Cortex of kidney (tissue), 1 donor: ENCODE measurements at places on chromosomes 3 and 15.

DNA sequence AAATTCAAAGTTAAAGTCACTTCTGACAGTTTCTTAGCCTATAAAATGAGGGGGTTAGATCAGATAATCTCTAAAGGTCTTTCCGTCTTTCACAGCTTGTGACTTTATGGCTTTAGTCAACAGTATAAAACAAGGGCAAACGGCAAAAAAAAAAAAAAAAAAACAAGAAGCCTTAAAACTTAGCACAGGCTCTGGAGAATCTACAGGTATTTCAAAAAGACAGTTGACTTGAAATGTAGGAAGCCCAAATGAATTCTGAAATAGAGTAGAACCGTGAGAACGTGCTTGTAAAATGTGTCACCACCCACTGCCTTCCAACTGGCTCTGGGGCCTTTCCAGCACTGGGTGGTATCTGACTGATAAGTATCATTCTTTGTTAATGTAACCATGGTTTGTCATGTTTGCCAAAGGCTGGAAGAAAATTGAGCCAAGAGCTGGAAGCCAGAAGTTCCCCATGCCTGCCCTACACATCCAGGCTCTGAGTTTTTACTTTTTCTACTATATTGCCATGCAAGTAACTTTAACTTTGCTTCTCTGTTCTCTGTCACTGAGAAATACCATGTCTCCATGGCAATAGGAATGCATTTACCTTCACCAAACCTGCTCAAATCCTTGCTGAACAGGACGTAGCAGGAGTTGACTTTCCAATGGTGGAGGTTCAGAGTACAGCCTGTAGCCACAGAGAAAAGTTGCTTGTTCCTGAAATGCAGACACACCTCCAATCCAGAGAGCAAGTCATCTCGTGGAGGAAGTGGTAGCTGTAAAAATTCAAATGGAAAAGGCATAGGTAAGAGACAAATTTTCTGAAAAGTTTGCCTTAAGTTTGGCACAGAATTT, 35.8 kb upstream of the THSD4 start:
- no peak for DNase-seq

DNA sequence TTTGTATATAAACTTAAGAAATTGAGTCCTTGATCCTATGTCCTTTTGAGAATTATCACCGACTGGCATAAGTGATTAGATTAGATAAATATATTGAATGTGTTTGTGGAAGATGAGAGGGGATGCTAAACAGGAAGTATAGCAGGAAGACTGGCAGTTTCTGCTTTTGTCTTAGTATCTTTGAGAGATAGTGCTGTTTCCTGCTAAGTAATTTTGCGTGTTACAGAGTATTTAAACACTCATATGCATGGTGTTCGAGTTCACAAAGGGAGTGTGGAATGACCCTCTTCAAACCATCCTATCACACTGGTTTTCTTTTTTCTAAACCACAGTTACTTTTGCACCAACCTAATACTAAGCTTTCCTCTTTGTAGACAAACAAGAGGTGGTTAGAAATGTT, 106.0 kb downstream of the KLHL25 start:
- DNase-seq: no peak

- no peak for DNase-seq
These were observed 56.6 kb downstream of the TP53BP1 start for GRCh38 chr15:43436395-43436794.

DNA sequence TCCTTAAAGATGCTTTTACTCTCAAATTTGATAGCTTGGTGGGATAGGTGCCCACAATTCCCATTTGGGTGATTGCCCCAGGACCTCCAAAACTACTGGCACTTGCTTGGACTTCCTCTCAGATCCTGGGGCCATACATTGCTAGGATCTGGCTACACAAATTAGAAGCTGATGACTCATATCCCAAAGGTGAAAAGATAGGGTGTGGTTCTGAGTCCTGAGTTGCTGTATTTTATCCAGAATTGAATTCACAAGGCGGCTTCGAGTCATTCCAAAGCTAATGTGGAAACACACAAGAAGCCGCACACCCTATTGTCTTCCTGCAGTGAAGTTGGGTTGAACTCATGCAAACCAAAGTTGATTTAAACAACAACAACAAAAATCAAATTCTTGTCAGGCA, 53.4 kb downstream of the DUT start:
- DNase-seq: no peak

DNA sequence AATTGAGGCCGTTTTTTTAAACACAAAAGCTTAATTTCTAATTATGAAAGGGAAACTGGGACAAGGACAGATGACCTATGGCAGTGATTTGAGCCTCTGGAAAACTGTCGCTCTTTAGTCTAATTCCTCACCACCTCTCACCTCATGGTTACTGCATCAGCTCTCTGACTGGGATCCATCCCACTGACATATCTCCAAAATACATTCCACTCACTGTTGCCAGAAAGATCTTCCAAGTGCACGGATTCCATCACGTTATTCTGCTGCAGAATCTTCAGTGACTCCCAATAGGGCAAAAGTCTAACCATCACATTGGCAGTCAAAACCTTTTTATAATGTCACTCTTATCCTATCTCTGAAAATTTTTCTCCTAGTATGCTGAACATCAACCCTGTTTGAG, 132.3 kb upstream of the MB21D2 start:
- DNase-seq: no peak

- DNase-seq: no peak
These were observed 62.2 kb upstream of the LPP start for GRCh38 chr3:188091746-188092145.

DNA sequence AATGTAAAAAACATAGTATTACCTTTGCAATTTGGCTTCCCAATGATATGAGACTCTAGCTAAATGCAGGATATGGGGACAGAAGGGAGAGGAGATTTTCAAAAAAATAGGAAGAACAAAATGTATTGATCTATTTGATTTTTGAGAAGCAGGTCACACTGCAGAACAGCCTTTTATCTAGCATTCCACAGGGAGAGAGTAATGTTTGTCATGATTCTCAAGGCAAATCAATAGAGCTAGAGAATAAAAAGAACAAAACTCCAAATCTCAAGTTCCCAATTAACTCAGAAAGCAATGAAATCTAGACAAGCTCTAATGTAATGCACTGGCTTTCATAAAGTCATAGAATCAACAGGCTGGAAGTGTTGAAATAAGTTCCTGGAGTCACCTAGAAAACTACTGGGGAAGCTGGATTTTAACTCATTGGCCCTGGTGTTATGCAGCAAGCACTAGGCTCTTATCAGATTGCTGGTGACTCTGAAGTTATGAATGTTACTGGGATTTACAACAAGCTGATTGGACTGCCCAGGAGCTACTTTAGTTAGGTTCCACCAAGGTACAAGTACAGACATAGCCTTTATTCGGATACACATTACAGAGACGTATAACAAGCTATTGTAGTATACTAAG, 442.8 kb downstream of the FGF12 start:
- no peak for DNase-seq

GRCh38 chr3:10299679-10300078, 6.9 kb upstream of the GHRL start:
- no peak for DNase-seq

DNA sequence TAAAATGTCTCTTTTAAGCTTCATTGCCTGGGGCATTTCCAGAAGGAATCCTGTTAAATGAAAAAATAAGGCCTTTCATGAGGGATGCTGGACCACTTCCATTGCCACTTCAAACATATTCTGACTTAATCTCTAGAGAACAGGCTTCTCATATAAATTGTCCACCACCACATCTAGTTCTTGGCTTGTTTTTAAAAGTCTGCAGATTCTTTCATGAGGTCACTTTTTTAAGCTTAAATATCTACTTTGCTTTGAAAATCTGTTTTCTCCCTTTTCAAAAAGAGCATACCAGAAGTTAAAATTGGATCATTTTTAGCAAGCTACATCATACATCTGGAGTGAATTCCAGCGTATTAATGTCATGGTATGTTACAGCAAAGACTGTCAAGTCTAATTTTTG, 131.6 kb downstream of the C3orf70 start:
- no peak for DNase-seq

DNA sequence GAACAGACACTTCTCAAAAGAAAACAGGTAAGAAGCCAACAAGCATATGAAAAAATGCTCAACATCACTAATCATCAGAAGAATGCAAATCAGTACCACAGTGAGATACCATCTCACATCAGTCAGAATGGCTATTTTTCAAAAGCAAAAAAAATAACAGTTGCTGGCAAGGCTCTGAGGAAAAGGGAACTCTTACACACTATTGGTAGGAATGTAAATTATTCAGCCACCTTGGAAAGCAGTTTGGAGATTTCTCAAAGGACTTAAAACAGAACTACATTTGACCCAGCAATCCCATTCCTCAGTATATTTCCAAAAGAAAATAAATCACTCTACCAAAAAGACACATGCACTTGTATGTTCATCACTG, 95.6 kb downstream of the APBA2 start:
- DNase-seq: no peak

GRCh38 chr3:56885879-56886278, 84.1 kb upstream of the ARHGEF3 start:
- DNase-seq: no peak

- no peak for DNase-seq
These were observed 263.5 kb upstream of the CFAP20DC start for GRCh38 chr3:59313365-59313764.

GRCh38 chr3:137163241-137163871, 205.6 kb downstream of the IL20RB start:
- no peak for DNase-seq

GRCh38 chr15:61659566-61660190, 400.6 kb downstream of the VPS13C start:
- DNase-seq: no peak

GRCh38 chr3:150765949-150766720, 3.2 kb upstream of the SIAH2 start:
- no peak for DNase-seq

GRCh38 chr3:186653984-186654383, 11.8 kb upstream of the HRG start:
- DNase-seq: no peak

DNA sequence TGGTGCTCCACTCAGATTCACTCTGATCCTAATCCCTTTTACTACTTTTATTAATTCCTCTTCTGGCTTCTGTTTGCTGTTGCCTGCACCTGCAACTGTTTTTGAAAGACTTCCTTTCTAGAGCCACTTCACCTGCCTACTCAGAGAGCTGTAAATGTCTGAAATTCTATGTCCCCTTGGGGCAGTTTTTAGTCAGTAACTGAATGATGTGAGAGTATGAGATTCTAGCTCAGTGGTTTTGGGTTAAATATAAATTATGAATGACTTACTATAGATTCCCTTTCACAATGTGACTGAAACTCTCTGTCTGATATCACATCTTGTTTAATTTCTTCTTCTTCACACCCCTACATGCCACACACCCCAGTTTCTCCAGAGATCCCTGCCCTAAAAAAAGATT, 47.8 kb upstream of the LRRC3B start:
- DNase-seq: no peak

DNA sequence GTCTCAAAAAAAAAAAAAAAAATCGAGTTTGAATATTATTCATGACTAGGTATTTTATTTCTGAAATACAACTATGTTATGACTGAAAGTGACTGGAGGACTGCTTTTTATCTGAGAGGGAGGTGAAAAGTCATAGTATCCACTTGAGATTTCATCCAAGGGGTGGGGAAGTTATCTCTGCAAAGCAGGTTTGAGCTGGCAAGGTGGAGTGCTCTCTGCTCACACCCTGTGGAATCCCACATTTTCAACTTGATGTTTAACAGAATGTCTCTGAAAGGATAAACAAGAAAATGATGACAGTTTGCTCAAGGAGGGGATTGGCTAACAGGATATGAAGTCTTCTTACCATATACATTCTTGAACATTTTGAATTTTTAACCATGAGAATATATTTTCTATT, 27.3 kb upstream of the SEC62 start:
- no peak for DNase-seq

DNA sequence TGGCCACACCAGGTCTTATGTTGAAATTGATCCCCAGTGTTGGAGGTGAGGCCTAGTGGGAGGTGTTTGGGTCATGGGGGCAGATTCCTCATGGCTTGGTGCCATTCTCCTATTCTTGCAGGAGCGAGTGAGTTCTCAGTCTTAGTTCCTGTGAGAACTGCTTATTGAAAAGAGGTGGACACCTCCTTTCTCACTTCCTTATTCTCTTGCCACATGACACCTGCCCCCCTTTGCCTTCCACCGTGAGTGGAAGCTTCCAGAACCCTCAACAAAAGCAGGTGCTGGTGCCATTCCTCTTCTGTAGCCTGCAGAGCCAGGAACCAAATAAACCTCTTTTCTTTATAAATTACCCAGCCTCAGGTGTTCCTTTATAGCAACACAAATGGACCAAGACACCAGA, 318.1 kb upstream of the MCTP2 start:
- no peak for DNase-seq

GRCh38 chr3:185984203-185984602, 46.4 kb upstream of the TRA2B start:
- DNase-seq: no peak

DNA sequence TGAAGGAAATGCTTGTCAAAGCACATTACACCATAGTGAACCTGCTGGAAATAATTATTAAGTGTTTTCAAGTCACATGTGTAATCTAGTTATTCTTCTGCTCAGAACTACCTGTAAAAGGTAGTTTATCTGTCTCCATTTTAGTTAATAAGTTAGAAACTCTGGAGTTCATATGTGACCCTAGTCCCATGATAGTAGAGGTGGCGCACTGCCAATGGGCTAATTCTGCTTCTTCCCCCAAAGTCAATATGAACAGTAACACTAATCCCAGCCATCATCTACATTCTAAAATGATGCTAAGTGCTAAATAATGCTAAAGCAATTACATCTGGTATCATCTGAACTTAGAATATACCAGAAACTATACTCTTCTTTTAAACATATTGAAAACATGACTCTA, 361.0 kb upstream of the NECTIN3 start:
- DNase-seq: no peak

DNA sequence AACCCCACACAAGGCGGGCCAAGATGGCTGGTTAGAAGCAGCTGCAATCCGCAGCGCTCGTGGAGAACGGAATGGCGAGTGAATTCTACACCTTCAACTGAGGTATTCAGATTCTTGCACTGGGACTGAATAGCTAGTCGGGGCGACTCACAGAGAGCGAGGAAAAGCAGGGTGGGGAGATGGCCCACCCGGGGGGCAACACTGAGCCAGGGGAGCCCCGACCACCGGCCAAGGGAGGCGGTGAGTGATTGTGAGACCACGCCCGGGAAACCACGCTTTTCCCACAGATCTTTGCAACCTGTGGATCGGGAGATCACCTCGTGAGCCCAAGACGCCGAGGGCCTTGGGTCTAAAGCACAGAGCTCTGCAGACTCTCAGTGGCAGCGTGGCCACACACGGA, 28.3 kb downstream of the GNB5 start:
- no peak for DNase-seq

GRCh38 chr3:52396011-52396906, 48.6 kb downstream of the SEMA3G start:
- no peak for DNase-seq

DNA sequence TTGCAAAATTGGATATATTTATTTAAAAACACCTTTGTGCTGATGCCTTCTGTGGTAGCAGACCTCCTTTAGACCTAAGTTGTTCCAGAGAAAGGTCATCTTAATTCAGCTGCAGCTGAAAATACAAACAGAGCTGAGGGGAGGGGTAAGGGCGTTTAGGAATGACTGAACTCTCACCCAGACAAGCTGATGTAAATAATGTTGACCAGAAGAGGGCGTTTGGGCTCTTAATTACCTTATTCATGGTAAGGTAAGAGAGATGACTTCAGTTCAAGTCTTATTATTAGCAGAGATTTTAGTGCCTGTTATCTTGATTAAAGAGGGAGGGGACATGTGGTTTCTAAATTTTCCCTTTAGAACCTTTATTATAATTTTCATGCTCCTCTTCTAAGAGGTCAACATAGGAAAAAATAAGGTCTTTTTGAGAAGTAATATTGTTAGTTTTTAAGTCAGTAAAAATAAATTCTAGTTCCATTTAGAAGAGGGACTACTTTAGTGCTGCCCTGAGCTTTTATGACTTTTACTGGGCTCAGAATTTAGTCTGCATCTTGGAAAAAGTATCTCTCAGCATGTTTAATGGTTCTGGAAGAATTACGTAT, 46.3 kb downstream of the GPR171 start:
- no peak for DNase-seq
